Fibroblast of skin of left quadriceps (primary cell): ENCODE measurements at places on chromosomes 12 and 14.

DNA sequence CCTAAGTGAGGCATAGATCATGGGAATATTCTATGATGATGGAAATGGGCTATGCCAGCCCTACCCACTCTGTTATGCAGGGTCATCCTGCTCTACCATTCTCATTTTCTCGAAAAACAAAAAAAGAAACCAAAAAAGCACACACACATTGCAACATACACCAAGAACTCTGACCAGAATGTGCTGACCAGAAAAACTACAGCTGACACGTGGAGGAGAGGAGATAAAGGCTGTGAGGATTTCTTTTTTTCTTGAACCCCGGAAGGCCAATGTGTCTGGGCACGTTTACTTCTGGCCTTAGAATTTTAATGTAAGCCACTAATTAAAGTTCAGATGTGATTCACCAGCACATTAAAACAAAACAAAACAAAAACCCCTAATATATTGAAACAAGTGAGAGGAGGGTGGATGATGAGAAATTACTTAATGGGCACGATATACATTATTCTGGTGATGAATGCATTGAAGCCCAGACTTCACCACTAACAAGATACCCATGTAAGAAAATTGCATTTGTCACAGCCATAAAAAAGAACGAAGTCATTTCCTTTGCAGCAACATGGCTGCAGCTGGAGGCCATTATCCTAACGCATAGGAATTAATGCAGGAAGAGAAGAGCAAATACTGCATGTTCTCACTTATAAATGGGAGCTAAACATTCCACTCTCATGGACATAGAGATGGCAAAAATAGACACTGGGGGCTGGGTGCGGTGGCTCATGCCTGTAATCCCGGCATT lies 66.3 kb upstream of the PLEKHG3 start:
- no peak for DNase-seq

- no peak for DNase-seq
Observed at GRCh38 chr14:62557416-62557815, 487.8 kb downstream of the KCNH5 start.

DNA sequence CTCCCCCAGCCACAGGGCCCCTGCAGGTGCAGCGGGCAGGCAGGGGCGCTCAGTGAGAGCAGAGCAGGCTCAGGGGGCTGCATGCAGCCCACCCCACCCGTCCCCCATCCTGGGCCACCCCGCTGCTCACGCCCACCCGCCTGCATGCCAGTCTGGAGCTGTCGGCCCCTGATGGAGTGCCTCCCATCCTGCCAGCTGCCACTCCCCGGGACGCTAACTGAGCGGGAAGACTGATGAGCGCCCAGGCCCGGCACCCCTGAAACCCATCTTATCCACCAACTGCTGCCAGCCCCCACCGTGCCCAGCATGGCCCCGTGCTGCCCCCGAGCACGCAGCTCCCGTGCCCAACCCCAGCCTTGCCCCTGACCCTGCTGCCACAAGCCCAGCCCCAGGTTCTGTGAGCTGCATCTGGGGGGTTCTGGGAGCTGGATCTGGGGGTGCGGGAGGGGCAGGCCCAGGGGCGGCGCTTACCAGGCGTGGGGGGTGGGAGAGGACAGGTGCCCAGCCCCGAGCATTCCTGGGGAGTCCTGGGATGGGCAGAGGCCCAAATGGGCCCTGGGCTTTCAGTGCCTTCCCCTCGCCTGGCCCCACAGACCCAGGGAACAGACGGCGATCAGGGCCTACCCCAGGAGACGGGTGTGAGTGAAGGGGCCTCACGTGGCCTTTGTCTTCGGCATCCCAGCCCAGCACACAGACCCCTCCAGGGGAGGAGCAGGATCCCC lies 13.3 kb downstream of the AKT1 start:
- DNase-seq = no peak

- DNase-seq = no peak
Observed at GRCh38 chr14:93085911-93086310, 29.8 kb downstream of the ITPK1 start.

DNA sequence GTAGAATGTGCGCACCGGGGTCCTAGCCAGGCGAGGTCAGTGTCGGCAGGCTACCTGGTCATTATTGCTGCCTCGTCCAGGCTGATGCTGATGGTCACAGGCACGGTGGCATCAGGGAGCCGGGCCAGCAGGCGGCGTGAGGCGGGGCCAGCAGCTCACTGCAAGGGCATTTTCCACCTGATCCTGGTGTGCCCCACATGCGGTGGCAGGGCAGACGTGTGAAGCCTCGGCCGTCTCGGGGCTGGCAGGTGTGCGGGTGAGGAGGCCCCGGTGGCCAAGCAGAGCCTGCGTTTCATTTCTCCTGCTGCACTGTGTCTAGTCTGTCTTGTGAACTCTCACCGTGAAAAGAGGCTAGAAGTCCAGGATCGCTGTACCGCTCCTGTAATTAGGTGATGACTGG lies 12.0 kb upstream of the AMN start:
- DNase-seq = no peak

GRCh38 chr12:74614426-74614825 lies 76.8 kb downstream of the ATXN7L3B start:
- no peak for DNase-seq

GRCh38 chr12:55733858-55734257 lies 5.0 kb upstream of the CD63 start:
- DNase-seq = no peak

DNA sequence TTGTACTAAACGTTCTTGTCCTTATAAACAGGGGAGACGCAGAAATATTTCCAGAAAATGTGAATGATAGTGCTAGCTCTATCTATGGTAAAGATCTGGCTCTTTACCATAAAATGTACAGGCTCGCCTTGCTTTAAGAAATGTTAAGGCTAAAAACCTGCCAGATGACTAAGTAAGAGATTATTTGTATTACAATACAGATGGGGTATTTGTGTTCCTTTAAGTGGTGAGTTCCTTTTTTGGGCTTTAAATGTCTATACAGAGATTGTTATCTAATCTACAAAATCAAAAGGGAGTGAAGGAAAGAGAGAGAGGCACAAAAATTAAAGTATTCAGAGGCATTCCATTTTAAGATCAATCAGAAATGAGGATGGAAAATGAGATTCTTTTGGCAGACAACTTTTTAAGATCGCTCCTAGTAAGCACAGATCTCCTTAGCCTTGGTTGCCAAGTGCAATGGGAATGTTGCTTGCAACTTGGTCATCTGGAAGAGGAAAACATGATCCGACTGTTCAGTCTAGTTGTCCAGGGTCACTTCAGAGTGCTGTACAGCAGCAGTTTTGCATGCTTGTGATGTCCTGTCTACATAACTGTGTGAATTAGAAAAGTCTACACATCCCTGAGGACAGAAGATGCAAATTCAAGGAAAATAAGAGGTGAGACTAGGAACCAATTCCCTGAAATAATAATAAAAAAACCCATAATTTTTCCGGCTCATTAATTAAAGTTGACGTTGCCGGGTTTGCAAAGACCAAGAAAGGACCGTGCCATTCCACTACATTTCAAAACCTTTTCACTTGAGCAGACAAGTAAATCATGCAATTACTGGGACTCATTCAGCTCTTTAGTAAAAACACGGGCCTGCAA lies 380.8 kb downstream of the EGLN3 start:
- DNase-seq = peak; percentile 22

DNA sequence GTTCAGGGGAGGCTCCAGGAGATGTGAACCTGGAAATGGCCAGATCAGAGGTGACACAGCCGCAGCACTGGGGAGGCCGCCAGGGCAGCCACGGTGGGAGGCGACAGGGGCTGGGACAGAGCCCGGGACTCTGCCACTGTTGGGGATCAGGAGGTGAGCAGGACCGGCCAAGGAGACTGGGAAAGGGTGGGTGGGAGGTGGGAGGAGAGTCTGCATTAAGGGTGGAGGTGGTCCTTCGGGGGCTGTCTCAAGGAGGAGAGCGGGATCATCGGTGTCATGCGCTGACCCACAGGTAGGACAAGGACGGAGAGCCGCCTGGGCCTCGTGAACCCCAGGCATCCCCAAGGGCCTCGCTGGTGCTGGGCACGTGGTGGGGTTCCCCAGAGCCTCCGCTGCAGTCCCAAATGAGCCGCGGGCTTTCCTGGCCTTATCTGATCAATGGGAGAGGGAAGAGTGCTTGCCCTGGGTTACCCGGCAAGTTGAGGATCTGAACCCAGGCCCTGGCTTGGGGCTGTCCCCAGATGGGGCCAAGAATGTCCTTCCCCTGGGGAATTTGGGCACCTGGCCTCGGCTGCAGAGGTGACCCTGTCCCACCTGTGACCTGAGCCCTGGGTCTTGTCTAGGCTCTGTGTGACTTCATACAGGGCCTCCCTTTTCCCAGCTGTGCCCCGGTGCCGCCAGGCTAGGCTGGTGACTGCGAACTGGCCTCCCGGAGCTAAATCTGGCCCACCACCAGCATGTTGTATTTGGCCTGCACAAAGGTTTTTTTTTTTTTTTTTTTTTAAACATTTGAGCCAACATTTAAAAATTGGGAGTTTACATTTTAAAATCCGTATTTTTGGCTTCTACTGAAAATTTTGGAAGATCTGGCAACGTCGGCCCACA lies 13.2 kb downstream of the BEGAIN start:
- no peak for DNase-seq

- DNase-seq = no peak
Observed at GRCh38 chr12:3892631-3893030, 19.4 kb upstream of the PARP11 start.

- DNase-seq = no peak
Observed at GRCh38 chr14:103111232-103111868, 11.9 kb upstream of the TNFAIP2 start.

- no peak for DNase-seq
Observed at GRCh38 chr12:52598966-52599365, 2.3 kb downstream of the KRT72 start.

GRCh38 chr14:36998686-36999085 lies 173.7 kb downstream of the SLC25A21 start:
- DNase-seq = no peak

DNA sequence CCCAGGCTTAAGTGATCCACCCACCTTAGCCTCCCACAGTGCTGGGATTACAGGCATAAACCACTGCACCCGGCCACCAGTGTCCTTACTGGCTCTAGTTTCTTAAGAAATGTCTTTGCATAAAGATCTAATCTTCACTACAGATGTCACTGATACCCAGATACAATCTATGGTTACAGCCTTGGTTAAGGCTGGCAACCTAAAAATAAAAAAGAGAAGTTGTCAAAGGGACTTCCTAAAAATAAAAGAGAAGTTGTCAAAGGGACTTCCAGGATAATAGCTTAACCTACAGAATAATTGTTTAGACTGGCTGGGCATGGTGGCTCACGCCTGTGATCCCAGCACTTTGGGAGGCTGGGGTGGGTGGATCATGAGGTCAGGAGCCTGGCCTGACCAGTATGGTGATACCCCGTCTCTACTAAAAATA lies 27.6 kb downstream of the ETFBKMT start:
- no peak for DNase-seq

DNA sequence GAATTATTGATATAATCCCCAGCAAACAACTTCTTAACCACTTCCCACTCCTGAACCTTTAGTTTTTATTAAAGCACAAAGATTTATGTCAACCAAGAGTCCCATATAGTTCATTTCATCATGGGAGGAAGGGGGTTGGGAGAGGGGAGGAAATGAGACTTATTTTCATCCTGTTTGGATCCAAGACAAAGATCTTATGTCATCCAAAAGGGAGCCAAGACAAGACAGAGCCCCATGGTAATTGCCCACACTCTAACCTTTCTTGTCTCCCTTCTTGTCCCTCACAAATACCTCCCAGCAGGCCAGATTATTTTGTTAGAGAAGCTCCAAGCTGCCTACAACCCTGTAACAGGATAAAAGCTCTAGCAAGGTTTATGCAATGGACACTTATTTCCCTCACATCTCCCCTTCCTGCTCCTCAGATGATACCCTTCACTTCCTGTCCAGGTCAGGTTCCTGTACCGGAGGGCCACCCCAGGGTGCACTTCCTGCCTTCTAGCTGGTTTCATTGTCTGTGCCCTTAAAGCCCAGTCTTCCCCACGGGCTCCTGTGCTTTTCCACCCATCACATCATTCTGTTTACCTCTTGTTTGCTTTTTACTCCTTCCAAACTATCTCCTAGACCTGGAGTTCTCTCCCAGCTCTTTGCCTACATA lies 123.7 kb upstream of the MDM1 start:
- DNase-seq = no peak

DNA sequence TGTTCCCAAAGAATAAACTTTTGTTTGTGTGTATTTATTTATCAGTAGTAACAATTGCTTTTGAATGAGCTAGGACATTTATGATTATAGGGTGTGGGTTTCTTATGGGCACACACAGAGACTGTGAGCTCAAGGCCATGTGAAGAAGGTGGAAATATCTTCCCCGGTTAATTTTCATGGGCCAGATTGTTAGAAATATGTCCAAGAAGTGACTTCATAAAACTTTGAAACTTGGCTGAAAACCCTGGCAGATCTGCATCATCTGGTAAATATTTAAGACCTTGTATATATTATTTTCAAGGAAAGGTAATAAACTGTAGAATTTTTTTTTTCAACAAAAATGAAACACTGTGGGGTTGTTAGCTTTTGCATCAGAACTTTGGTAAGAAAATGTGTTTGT lies 53.5 kb upstream of the RNU6-8 start:
- DNase-seq = no peak

- no peak for DNase-seq
Observed at GRCh38 chr14:106507354-106507753, 981.0 kb downstream of the TMEM121 start.

- no peak for DNase-seq
Observed at GRCh38 chr14:77037215-77037937, 8.9 kb upstream of the IRF2BPL start.

DNA sequence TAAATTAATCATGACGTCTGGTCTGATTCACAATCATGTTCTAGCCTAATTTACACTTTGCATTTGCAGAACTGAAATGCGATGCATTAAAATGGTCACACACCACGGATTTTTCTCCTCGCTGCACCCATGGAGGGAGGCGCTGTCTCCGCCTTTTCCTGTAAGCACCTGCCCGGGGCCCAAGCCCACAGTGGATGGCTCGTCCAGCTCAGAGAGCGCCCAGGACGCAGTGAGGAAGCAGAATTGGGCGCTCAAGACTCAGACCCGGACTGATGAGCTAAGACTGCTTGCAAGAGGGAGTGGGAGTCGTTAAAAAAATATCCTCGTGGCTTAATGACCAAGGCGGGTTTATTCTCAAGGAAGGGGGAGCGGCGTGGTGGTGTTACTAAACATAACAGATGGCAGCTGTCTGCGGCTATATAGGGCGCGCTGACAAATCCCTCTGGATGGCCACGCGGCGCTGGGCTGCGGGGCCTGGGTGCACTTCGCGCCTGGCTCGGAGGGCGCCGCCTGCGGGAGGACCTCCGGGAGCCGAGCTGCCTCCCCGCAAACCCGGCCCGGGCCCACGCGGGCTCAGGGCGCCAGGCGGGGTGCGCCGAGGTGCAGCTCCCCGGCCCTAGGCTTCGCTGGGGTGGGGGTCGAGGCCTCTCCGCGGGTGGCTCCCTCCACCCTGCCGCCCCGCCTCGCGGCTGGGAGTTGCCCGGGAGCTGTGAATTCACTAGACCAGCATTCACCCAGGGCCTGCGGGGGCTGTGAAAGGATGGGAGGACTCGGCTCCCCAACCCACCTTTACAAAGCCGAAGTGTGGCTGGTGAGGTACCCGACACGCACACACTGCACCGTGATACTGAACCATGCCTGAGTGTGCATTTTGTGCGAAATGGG lies 78.7 kb downstream of the PPM1A start:
- no peak for DNase-seq

- no peak for DNase-seq
Observed at GRCh38 chr14:66037361-66037760, 448.8 kb upstream of the CCDC196 start.
